Adipocyte (in vitro differentiated cells): ENCODE measurements at places on chromosomes 13 and 19.

GRCh38 chr19:40750058-40750873, at the start of gene ACTMAP:
Gene ACTMAP (minus strand): TSS chr19:40750477. CDS start chr19:40749803, 674 bp downstream.
- DNase-seq = peak; percentile 100

- DNase-seq = peak; percentile 7
Measured at GRCh38 chr19:45250216-45250831, 747 bp upstream of the MARK4 start.

- no peak for DNase-seq
Measured at GRCh38 chr19:35708391-35708790, 4.0 kb downstream of the ZBTB32 start.

DNA sequence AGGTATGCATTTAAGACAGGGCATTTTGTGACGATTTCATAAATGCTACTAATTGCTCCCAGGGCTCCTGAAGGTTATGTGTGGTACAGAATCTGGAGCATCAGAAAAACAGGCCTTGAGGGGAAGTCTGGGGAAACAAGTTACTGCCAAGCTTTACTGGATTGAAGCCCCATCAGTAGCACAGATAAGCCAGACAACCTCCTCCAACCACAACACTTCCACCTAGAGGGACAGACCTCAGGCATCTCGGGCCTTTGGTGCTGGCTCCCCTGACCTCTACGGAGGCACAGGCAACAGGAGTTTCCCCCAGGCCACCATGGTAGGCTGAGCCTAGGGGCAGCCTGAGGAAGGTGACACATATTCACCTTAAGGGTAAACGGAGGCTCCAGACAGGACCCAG, 54.1 kb downstream of the ABCC4 start:
- DNase-seq = no peak

DNA sequence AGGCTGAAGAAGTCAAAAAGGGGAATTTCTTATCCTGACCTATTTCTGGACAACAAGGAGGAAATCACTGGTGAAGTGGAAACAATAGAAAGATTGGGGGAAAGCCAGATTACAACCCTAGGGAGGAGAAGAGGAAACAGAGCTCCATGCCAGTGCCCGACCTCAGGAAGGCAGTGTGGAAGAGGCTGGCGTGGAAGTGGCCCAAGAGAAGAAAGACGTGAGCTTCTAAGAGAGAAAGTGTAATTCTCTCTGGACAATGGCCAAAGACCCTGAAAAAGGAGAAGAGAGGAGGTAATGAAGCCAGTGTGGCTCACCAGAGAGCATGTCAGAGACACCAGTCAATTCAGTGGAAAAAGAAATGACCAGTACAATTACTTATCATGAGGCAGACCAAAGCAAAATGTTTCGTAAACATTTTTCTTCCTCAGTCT, 52.6 kb upstream of the URAD start:
- DNase-seq = no peak

GRCh38 chr13:25946321-25946720, 105.5 kb downstream of the SHISA2 start:
- DNase-seq = peak; percentile 22

- no peak for DNase-seq
Measured at GRCh38 chr13:70842062-70842644, 733.9 kb upstream of the KLHL1 start.

DNA sequence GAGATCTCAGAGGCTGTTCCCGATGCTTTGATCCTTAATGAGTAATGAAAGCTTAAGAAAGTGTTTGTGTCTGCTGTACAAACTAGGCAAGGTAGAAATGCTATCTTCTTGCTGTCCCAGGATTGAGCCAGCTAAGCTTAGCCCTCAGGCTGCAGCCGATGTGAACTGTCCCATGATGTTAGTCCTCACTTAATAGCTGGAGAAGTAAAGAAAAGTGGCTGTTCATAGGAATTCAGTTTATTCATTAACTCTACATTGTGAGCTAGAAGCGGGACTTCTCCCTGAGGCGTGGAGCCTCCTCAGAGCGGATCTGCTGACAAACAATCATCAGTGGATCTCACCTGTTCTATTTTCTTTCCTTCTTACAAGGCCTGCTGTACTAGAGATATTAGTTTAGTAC, 10.1 kb upstream of the GSX1 start:
- DNase-seq = no peak

DNA sequence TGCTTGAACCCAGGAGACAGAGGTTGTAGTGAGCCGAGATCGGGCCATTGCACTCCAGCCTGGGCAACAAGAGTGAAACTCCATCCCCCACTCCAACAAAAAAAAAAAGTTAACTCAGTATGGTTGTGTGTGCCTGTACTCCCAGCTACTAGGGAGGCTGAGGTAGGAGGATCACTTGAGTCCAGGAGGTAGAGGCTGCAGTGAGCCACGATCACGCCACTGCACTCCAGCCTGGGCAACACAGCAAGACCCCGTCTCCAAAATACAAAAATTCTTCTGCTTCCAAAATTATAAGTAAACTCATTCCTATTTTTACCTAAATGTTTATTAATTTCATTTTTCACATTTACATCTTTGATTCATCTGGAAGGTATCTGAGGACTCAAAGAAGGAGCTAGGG, 14.4 kb downstream of the PNMA8A start:
- DNase-seq = no peak

- DNase-seq = no peak
Measured at GRCh38 chr13:32075170-32075851, 43.7 kb downstream of the FRY start.

DNA sequence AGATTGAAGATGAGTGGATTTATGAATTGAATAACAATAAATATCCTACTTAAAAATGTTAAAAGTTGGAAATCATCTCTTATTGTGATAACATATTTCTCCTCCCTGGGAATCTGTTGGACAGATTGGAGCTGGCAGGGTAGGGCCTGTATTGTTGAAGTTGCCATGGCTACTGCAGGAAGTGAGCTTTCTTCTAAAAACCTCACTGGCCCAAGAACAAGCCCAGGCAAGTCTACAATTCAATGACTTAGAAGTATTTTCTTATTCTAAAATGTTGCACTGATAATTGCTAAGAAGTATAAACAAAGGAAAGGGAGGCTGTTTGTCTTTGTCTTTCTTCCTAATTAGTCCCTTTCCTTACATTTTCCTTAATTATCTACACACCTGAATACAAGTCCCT, 112.1 kb downstream of the DLEU7 start:
- DNase-seq = peak; percentile 56

GRCh38 chr19:53463263-53463662, 4.3 kb upstream of the ZNF813 start:
- DNase-seq = peak; percentile 73

DNA sequence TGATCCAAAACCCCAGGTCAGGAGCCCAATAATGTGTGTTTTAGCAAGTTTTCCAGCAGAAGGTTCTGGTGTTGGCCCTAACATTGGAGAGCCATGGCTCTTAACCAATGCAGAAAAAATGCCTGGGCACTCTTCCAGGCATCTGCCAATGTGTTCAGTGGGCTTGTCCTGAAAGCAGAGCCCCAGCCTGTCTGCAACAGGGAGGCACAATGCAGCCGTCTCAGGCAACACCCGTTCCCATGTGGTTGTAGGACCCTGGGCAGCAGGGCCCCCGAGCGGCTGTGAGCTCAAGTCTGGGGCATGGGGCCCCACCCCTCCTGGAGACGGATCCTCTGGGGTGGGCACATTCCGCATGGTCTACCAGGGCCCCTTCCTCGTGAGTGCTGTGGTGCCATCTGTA, 58.1 kb upstream of the SIAH3 start:
- no peak for DNase-seq

DNA sequence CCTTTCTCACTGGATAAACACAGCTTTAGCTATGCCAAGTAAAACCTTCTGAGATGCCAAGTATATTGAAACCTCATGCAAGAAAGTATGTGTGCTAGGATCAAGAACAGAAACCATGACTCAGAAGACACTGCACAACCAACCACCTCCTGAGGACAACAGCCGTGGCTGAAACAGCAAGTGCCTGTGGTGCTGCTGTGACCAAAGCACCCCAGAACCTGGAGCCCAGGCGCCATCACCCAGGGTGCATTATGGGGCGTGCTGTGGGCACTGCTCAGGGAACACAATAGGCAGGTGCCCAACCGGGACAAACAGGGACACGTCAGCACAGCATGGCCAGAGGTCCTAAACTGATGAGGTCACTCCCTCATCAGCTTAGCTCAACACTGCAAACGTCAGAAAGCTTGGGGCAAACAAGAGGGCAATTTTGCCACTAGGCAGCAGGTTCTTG, 101.3 kb upstream of the SLC15A1 start:
- peak; percentile 85 for DNase-seq

GRCh38 chr13:99967498-99967868, 4.1 kb downstream of the ZIC5 start:
- DNase-seq = no peak

DNA sequence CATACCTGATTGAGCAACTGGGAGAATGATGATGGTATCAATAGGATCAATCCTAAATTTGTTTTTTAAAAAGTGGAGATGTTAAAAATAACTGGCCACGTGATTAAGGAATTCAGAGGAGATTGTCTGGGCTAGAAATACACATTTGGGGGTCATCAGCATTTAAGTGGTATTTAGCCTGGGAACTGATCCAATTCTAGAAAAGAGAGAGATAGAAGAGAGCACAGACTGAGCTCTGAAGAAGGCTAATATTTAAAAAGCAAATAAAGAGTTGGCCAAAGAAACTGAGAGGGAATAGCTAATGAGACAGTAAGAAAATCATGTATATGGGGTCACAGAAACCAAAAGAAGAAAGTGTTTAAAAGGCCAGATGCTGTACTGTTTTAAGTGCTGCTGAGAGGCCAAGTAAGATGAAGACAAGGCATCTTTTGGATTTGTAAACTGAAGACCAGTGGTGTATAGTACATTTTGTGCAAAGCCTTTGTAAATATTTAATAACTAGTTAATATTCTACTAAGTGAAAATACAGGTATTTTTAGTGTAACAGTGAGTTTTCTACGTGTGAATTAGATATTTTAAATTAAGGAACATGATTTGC, 40.2 kb downstream of the UBL3 start:
- DNase-seq = no peak

DNA sequence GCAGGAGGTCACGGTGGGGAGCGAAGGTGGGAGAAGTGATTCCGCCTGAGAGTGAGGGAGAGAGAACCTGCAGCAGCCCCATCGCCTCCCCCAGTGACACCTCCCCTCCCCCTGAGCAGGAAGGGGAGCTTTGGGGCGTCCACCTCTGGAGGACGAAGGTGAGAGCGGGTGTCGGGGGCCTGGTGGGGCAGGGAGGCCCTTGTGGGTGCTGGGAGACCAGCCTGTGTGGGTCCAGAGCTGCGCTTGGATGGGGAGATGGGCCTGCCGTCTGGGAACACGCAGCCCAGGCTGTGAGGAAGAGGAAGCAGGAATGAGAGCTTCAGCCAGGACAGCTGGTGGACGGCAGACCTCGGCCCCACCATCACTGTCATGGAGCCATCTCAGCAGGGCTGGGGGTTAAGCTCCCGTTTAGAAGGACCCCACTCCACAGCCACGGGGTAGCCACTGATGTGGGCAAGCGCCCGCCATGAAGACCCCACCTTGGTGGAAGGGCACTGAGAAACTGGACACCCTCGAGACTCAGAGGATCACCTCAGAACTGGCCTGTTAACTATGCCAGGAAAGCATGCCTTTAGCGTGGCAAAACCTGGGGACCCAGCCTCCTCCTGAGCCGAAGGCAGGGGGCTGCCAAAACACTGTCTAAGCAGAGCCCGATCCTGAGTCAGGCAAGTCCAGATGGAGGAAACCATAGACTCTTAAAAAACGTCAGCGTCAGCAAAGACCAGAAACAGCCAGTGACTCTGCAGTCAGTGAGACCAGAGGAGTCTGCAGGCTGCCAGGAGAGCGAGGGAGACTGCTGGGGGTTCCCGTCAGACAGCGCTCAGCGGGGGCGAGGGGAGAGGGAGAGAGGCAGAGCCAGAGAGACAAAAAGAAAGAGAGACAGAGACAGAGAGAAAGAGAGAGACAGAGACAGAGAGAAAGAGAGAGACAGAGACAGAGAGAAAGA, 6.4 kb upstream of the PROZ start:
- DNase-seq = peak; percentile 43

DNA sequence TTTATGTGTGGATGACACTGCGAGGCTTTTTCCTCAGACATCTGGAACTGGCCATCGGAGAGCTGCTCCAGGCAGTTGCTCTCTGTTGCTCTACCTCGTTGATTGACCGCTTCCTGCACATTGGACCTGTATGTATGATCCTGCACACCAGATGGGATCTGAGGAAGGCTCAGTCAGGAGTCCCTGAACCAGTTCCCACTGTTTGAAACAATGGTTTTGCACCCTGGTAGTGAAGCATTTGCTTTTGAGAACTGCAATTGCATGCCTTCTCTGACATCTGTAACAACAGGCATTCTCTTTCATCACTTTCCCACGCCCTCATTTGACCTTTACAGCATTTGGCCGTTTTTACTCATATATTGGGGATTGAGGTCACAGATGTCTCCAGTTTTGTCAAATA, 61.1 kb upstream of the NPAS1 start:
- DNase-seq = peak; percentile 62

- DNase-seq = peak; percentile 36
Measured at GRCh38 chr13:30873499-30873898, 32.6 kb upstream of the MEDAG start.

DNA sequence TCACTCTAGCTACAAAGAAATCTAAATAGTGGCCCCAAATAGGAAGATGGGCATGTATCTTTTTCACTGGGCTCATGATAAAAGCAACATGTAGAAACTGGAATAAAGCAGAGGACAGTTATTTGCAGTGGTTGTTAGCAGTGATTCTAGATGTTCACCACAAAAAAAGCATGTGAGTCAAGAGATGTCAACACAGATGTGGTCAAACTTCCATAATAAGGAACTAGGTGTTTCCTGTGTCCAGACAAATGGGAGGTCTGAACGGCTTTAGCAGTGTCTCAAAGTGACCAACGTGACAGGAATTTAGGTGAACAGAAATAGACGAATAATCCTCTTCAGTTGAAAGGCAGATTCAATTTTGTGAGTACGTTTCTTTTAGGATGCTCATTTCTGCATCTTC, 162.7 kb downstream of the TBC1D4 start:
- no peak for DNase-seq

DNA sequence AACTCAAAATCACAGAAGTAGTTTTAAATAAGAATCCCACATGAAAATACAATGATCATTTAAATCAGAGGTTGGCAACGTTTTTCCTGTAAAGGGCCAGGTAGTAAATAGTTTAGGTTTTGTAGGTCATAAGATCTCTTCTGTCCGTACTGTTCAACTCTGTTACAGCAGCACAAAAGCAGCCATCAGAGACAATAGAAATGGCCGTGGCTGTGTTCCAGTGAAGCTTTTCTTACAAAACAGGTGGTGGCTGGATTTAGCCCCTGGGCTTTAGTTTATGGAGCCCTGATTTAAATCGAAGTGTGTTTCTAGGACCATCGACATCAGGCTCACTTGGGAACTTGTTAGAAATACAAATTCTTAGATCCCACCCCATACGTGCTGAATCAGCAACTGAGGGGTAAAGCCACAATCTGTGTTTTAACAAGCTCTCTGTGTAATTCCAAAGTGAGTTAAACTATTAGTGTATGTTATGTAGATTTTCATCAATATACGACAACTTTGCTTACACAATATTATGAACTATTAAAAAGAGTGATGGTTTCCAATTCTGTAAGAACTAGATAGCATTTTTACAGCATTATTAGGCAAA, 54.8 kb upstream of the MIR17HG start:
- no peak for DNase-seq

GRCh38 chr19:12202250-12202649, 39.4 kb downstream of the ZNF136 start:
- DNase-seq = no peak

- DNase-seq = no peak
Measured at GRCh38 chr13:42973581-42973980, 18.5 kb downstream of the EPSTI1 start.
